K562 (cell line): ENCODE measurements at places on chromosomes 12 and 14. TPM values are rescaled to one million over a fixed set of nuclear protein-coding genes. Genes with fewer than 3 reads are reported as not detected.

RASAL1 gene
- 0.16 TPM in 1 of 2 replicates, not detected in the other for total RNA-seq

CISTR gene
- not detected in 2 replicates for total RNA-seq

DNA sequence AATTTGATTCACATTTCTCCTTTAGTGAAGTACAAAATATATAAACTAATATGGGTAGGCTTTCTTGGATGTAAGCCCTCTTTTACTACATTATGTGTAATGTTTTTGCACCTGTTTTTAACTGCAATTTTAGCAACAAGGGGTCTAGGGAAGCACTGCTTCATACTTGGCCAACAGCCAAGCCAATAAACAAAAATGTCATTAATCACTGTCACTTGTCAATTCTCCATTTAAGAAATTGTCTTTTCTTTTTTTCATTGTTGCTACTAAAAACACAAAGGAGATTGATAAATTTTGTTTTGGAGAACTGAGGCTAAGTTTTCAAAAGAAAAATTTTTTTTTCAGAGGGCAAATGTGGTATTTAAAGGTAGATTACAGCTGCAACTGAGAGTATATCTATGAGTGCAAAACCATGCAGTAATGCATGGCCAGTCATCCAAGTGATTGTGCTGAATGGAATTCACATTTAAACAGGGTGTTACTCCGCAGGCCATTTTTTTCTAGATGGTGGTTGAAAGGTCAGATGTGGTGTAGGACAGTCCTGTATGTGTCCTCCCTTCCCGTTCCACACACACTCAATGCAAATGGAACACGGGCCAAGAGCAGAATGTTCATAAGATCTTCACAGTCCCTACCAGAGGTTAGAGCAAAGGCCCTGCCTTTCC, 503.0 kb upstream of the LMO3 start:
- no peak for DNase-seq

GRCh38 chr14:84453307-84453950, 1076.5 kb upstream of the FLRT2 start:
- DNase-seq: no peak

GRCh38 chr12:117805865-117806264, 162.9 kb downstream of the KSR2 start:
- DNase-seq: no peak

- DNase-seq: no peak
Observed at GRCh38 chr12:10283027-10283426, 24.6 kb upstream of the KLRD1 start.
